ENCODE measurements at places on chromosomes 3 and 15.
A peak's percentile ranks its signal among the peaks of the same experiment; 100 is the strongest.

GRCh38 chr3:146975476-146975875 is 370.3 kb upstream of the PLSCR5 start:
- DNase-seq, result no peak

- DNase-seq, result peak; percentile 87
Observed at GRCh38 chr3:112074616-112075497, 11.3 kb upstream of the C3orf52 start.

DNA sequence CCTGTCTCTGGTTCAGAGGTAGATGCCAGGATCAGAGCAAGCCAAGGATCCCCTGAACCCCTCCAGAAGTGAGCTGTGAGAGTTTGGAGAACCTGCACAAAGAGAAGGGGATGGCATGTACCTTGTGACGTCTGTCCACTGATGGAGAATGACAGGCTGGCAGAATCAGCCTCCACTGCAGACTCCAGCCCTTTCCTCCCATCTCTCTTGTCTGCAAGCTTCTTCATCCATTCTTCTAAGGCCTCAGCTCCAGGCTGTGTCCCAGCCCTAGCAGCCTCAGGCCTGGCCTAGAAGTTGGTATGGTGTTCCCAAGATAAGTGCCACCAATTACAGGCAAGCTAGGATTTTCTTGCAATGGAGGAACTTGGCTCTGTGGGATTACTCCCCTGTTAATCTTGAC is 8.6 kb downstream of the GALNT15 start:
- DNase-seq, result no peak

DNA sequence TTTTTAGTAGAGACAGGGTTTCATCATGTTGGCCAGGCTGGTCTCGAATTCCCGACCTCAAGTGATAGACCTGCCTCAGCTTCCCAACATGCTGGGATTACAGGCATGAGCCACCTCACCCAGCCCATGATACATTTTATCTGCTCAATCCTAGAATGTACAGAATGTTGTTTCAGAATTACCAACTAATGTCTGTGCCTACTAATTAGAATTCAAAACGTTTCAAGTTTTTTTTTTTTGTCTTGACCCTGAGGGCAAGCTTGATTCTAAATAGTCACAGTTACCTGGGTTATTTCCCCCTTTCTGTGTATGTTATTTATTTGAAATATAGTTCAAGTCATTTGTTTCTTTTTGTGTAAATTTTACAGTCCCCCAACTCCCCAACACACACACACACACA is 5.3 kb upstream of the KIF23 start:
- no peak for DNase-seq

- no peak for DNase-seq
Observed at GRCh38 chr15:91988655-91989054, 135.1 kb downstream of the SLCO3A1 start.

DNA sequence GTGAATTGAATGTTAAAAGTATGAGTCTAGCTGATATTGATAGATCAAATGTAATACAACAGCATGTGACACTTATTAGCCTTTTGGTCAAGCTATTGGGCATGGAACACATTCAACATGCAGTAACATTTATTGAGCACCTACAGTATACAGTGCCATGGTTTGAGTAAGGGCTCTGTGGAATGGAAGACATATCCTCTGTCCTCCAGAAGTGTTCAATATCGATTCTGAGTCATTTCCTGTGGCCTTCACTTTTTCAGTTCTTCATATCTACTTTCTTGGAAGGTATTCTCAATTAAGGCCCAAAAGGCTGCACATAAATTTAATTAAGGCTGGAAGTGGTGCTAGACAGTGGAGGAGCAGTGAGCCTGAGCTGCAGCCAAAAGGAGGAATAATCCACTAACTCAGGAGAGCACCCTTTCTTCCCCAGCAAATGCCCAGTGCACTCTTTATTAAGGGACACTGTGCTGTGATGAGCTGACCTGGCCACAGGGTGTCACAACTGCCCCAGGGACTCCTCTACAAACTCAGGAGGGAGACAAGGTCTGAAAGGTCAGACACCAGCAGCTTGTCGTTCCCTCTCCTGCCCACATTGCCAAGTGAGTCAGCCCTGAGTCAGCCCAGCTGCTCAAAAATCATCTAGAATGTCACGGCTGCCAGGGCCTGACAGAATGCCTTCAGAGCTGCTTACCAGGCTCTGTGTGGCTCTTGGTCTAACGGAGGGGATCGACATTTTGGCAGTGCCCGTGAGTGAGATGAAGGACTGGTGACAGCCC is 544.8 kb downstream of the AGBL1 start:
- DNase-seq, result peak; percentile 63

- no peak for DNase-seq
Observed at GRCh38 chr15:68114840-68115239, 60.7 kb downstream of the PIAS1 start.

DNA sequence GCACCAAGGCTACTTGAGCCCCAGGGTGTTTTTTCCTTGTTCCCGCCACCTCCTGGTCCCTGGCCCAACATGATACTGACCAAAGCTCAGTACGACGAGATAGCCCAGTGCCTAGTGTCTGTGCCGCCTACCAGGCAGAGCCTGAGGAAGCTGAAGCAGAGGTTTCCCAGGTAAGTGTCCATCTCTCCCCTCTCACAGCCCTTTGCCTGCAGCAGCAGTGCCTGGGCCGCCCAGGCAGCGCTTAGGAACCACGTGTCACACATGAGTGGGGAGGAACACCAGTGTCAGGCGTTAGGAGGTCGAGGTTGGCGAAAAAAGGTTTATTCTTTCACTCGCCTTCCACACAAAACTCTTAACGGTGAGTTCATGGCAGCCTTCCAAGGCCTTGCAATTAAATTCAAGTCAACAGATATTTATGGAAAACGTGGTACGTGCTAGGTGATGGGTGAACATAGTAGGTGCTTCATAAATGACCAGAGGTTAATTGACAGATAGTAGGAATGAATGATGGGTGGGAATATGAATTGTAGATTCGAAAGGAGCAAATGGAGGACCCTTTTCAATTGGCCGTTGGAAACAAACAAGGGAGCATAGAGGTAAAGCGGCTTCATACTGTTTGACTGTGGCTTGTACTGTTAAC is 486 bp downstream of the CDIN1 start:
- DNase-seq, result no peak

- DNase-seq, result no peak
Observed at GRCh38 chr3:108946292-108947285, 7.1 kb downstream of the GUCA1C start.

DNA sequence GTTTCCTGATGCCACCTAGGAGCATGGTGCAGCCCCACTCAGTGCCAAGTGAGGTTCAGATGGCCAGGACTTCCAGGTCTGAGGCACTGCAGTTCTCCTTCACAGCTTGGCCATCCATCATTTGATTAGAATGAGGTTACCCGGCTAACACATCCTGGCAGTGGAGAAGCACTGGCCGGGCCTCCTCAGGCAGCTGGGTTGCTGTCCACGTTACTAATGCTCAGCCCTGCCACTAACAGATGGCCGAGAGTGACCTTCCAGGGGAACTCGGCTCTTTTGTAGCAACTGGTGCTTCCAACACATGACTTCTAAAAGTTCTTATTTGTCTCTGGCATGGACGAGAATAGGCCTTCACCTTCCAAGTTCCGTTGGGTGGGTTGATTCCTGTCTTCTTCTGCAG is 204.6 kb upstream of the CFAP20DC start:
- no peak for DNase-seq

GRCh38 chr3:56885453-56885852 is 83.7 kb upstream of the ARHGEF3 start:
- DNase-seq, result no peak

DNA sequence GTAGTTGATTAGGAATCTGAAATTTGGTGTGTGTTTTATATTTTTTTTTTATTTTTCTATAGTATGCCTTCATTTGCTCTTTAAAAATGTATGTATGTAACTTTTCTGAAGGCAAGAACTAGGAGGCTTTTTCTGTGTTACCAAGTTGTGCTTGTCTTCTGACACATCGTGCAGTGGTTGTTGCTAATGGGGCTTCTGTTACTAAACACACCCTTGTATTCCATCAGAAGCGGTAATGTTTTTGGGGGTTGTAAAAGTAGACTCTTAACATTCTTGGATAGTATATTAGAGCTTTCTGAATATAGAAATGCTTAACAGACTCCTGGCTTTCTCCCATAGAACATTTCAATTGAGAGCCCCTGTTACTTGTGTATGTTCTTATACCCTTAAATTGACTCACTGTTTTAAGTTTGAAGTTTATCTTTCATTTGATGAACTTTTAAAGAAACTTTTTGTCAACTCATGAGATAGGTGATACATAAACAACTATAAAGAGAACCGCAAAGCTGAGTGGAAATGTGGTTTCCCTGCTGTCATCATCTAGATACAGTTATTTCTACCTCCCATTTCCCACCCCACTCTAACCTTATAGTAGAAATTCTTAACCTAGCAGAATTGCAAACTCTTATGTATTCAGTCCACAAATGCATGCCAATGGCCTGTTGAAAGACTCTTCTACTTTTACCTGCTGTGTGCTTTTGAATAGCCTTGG is 2.5 kb downstream of the TIPARP start:
- no peak for DNase-seq

- no peak for DNase-seq
Observed at GRCh38 chr3:194450341-194450740, 36.5 kb downstream of the ATP13A3 start.

GRCh38 chr15:66591322-66591862 is 25.6 kb upstream of the LCTL start:
- DNase-seq, result no peak

GRCh38 chr3:186092360-186093070 is 16.4 kb downstream of the ETV5 start:
- no peak for DNase-seq

Measured in cardiac muscle cell (in vitro differentiated cells and primary cell).